Germinal center (tissue), 1 donor: ENCODE measurements at places on chromosomes 16 and 17.
A peak's percentile ranks its signal among the peaks of the same experiment; 100 is the strongest.

DNA sequence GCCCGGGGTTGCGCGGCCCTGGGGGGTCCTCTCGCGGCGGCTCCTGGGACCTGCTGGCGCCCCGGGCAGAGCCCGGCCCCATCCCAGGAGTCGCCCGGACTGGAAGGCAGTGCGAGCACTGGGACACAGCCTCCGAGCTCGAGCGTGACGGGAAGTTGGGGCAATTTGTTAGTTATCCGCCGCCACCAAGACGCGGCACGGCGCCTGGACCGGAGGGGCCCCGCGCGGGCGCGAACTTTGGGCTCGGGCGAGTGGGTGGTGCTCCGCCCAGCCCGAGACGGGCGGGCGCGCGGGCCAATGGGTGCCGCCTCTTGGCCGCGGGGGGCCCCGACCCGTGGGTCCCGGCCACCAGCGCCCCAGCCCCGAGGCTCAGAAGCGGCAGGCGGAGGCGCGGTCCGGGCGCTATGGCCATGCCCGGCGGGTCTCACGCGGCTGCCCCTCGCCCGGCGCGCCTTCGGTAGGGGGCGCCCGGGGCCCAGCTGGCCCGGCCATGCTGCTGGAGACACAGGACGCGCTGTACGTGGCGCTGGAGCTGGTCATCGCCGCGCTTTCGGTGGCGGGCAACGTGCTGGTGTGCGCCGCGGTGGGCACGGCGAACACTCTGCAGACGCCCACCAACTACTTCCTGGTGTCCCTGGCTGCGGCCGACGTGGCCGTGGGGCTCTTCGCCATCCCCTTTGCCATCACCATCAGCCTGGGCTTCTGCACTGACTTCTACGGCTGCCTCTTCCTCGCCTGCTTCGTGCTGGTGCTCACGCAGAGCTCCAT lies at the start of gene ADORA2B:
Gene ADORA2B (plus strand): TSS at position 372 of the 768 bp plus-strand sequence. CDS start 119 bp downstream, at position 491.
- DNase-seq = peak; percentile 75

DNA sequence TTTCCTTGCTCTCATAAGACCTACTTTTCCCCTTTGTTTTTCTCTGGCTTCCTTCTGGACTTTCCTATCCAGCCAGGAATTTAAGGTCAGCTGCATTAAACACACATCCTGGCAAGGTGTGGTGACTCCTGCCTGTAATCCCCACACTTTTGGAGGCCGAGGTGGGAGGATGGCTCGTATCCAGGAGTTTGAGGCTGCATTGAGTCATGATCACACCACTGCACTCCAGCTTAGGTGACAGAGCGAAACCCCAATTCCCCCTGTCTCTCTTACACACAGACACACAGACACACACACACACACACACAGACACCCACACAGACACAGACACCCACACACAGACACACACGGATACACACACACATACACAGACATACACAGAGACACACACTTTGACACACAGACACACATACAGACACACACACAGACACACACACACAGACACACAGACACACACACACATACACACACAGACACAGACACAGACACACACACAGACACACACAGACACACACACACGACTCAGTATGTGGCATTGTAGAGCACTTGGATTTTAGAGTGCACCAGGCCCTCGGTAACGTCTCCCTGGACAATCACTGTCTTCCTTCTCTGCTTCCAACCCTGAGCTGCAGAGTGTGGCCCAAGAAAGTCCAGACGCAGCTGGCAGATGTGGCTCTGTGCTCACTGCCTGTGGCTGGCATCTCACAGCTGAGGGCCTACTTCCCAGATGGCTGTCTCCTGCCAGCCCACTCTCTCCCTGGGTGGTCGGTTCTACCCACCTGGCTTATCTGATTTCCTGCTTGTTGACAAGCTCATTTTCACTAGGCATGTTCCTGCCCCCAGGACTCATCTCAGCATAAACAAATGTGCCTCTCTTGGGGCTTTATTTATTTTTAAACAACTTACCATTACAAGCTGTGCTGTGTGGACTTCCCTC lies 39.0 kb downstream of the NLRP1 start:
- DNase-seq = no peak

GRCh38 chr16:19639986-19640421 lies 78.0 kb downstream of the KNOP1 start:
- DNase-seq = no peak

GRCh38 chr16:73434621-73435020 lies 386.7 kb upstream of the ZFHX3 start:
- no peak for DNase-seq

DNA sequence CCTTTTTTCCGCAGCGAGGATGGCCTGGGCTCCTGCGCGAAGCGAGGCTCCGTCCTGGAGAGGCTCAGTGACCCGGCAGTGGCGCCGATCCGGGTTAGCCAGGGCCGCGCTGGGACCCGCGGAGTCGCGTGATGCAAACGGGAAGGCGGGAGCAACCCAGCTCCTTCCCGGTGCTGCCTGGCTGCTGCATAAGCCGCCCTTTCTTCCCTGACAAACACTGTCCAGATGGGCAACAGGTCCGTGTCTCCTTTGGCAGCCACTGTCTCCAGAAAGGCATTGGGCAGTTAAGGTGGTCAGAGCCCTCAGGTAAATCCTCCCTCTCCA lies 21.8 kb upstream of the ZNHIT3 start:
- no peak for DNase-seq
